CD4-positive, alpha-beta T cell treated with Interleukin-1 beta for 1 hour (primary cell): ENCODE measurements at places on chromosomes 12 and 14.

DNA sequence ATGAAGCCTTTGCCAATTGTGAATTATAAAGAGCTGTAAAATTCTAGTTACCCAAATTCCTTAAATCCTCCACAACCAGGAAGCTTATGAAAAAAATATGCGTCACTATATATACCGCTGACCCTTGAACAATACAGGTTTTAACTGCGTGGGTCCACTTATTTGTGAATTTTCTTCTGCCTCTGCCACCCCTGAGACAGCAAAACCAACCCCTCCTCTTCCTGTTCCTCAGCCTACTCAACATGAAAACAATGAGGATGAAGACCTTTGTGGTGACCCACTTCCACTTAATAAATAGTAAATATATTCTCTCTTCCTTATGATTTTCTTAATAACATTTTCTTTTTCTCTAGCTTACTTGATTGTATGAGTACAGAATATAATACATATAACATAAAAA is 42.2 kb downstream of the CMKLR1 start:
- no peak for DNase-seq

- no peak for DNase-seq
These were observed 61.7 kb downstream of the TC2N start for GRCh38 chr14:91805659-91806058.

GRCh38 chr12:109624467-109624866 is 50.9 kb downstream of the MVK start:
- DNase-seq, result no peak

DNA sequence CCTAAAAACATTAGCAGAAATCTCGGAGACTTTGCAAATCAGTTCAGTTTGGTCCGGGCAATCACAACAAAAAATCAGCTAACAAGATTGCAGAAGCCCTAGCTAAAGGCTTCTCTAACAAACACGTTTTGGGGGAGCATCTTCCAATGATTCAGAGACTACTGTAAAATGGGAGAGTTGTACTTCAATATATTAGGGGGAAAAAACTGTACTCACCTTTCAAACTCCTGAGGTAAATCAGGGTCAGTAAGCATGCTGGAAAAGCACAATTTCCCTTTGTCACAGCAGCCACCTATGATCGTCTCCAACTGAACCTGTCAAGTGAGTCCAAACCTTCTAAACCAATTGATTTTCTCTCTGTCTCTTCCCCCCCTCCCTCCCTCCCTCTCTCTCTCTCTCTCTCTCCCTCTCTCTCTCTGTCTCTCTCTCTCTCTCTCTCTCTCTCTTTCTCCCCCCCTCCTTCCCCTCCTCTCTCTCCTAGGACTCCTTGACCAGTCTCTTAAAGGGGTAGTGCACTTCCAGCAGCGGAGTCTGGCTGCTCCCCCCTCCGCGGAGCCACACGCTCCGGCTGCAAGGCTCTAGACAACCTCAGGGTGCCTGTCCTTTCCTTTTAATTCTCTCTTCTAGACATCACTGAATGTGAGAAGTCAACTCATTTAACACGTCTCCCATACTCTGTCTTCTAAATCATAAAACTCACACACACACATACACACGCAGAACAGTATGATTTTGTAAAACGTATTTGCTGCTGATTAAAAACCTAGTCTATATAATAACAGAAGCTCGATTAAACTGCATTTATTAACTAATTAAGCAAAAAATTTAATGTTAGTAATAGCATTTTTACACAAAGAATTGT is at the start of gene SOX5:
Gene SOX5, minus strand, starts transcription at position 323 of the 862 bp plus-strand sequence. Its CDS starts 69 bp downstream, at position 254.
- no peak for DNase-seq

- DNase-seq, result no peak
These were observed 185.1 kb upstream of the CDKN3 start for GRCh38 chr14:54211551-54212308.

DNA sequence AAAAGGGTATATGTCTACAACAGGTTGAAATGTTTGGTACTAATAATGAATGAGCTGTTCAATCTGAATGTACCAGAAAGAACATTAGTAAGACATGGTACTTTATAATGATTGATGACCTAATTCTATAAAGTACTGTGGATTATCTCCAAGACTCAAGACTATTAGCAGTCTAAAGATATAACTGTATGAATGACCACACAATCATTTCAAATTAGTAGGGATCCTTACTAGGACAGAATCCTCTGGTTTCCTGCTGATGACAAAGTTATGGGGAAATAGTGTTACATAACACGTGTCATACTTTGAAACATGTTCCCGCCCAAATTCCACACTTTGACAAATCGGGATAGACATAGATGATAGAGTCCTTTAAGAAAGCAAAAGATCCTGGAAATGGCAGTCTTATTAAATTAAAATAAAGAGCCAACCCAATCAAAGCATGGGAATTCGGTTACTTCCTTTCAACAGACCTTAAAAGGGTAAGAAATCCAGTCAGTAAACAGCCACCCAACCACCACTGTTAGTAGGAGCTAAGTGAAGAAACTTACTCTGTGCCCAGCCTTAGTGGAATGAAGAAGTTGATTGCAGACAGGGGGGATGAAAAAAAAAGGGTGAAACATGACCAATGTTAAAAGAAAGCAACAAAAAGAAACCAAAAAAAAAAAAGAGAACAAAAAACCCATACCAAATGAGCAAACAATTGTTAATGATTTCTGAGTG is 2.8 kb downstream of the VPS29 start:
- no peak for DNase-seq

GRCh38 chr12:93108985-93109384 is 179.9 kb upstream of the EEA1 start:
- no peak for DNase-seq

DNA sequence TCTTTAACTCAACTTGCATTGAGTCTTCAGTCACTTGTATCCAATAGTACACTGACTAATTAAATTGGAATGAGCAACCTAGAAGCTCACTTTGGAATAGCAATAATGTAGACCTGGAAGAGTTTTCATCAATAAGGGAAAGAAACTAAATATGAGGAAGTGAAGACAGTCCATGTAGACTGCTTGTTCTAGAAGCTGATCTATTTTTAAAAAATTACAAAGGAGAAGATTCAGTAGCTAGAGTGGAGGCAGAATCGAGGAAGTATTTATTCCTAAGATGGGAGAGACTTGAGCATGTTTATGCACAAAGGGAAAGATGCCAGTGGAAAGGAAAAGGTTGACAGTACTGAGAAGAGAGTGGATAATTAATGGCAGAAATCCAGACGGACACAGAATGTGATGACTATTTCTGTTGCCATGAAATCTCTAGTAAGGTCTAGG is 156.3 kb upstream of the PDE3A start:
- DNase-seq, result no peak

- peak; percentile 83 for DNase-seq
These were observed 13.9 kb downstream of the EVL start for GRCh38 chr14:100078997-100079725.

DNA sequence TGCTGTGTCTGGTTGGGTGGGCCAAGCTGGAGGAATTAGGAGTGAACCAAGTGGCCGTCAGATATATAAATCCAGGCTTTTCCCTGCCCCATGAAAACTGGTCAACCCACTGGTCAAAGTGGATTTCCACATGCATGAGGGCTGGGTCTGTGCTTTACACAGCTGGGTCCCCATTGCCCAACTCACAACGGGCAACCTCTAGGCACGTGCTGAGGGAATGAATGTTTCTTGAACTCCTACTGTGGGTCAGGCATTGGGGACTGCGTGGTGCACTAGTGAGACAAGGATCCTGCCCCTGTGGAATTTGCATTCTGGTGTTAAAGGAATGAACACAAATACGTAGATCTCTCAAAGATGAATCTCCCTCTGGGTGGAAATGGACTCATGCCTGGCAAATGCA is 7.5 kb upstream of the AACS start:
- no peak for DNase-seq

GRCh38 chr12:106960443-106960842 is 4.7 kb downstream of the TMEM263 start:
- no peak for DNase-seq

DNA sequence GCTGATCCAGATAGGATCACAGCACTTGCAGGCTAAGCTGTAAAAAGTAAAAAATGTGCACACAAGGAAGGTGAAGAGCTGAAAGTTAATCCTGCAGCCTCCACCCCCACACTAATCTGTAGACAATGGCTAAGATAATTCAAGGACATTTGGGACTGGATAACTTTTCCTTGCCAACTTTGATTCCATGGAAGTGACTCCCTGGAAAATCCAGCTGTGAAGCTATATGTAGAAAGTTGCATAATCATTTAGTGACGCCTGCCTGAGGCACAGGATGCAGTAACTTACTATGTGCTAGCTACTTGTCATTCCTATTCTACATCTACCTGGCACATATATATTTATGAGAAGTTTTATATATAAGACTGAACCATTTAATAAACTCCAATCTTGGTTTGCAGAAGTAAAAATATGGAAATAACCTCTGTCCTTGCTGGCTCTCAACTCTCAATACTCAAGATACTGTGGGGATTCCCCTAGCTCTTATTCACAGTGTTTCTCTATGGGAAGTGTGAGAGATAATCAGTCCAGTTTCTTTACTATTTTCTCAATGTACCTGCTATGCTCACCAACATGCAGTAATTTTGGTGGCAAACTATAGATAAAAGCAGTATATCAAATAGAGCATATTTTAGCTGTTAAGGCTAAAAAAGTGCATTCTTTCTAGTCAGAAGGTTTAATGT is 14.8 kb downstream of the LDHB start:
- DNase-seq, result no peak

- DNase-seq, result no peak
These were observed 13.2 kb upstream of the MAP4K5 start for GRCh38 chr14:50545618-50546017.

- no peak for DNase-seq
These were observed 23.0 kb upstream of the GPR132 start for GRCh38 chr14:105087963-105088811.

- DNase-seq, result no peak
These were observed 20.4 kb downstream of the TTC9 start for GRCh38 chr14:70662080-70662479.

- no peak for DNase-seq
These were observed 32.6 kb upstream of the AACS start for GRCh38 chr12:125032466-125033152.

- no peak for DNase-seq
These were observed 18.7 kb downstream of the CABP1 start for GRCh38 chr12:120659151-120659525.

GRCh38 chr14:67623114-67623513 is 3.4 kb downstream of the ARG2 start:
- DNase-seq, result no peak

GRCh38 chr14:42173206-42173605 is 566.5 kb downstream of the LRFN5 start:
- no peak for DNase-seq

DNA sequence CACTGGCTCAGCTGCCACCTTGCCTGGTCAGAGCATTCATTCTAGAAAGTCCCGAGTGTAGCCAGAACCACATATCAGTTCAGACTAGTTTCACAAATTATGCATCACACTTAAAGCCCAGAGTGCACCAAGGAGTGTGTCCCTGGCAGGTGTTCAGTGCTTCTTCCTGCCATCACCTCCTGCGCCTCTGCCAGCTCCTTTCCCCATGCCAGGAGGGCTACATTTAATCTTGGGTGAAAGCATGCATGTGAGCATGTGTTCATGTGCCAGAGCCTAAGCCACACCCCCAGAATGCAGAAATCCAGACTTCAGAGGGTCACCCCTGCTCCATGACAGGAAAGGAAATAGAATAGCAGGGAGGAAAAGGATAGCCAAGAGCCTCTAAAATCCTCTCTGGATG is 381.6 kb downstream of the DPF3 start:
- DNase-seq, result no peak

- DNase-seq, result no peak
These were observed 410.0 kb upstream of the CCDC196 start for GRCh38 chr14:66076176-66076575.

DNA sequence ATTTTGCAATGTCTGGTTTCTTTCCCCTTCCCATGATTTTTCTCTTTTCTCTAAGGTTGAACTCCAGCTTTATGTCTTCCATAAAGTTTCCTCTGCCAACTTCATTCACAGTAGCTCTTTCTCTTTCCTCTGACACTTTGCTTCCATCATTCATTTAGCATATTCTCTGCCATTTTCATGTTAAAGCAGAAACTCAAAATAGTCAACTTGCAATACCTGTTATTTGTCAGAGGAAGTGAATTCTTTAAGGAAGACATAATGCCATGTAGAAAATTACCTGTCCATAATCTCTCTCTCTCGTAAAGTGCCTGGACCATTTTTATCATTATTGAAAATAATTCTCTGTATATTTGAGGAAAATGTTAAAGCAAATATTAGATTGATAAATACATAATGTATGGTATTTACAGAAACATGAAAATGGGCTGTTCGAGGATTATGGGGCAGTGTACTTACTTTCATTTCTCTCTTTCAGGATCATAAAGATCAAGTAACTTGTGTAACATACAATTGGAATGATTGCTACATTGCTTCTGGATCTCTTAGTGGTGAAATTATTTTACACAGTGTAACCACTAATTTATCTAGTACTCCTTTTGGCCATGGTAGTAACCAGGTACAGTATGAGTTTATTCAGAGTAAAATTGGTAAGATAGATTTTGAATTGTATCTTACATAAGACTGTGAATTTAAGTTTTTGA is 12.6 kb downstream of the NEDD1 start:
- DNase-seq, result no peak

DNA sequence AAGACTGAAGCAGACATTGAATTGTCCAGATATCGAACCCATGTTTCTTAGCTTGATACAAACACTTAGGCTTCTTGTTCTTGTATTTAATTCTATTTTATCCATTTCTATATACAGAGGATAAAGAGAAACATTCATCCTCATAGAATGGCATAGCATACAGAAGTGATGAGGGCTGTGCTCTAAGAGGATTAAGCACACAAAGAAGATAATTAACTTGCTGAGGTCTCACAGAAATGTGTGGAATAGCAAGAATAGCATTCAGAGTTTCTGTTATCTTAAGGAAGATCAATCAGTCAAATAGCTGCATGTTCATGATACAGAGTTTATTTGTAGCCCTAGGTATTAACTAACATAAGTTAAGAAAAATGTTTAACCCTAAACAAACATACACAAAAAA is 27.3 kb upstream of the STRAP start:
- no peak for DNase-seq

GRCh38 chr12:104189915-104190555 is 25.5 kb upstream of the TXNRD1 start:
- no peak for DNase-seq

- no peak for DNase-seq
These were observed 4.0 kb downstream of the OR6J1 start for GRCh38 chr14:22640192-22640591.

GRCh38 chr12:47228802-47229201 is 149.0 kb upstream of the AMIGO2 start:
- no peak for DNase-seq

DNA sequence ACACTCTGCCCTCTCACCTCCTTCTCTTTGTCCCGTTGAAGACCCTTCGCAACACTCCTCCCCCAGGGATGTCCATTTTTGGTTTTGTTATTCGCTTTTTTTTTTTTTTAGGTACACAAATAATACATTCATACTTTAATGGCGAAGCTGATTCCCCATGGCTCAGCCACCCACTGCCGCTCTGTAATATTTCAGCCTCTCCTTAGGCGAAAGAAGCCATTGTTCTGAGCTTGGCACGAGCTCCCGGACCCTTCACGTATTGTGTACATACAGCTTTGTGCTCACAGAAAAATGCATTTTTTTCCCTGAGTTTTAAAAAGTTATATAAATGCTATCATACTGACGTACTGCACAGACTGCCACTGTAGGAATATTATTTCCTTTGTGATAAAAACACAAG is 115.0 kb downstream of the TMEM132C start:
- DNase-seq, result no peak

- no peak for DNase-seq
These were observed 32.7 kb downstream of the ANAPC7 start for GRCh38 chr12:110370732-110371231.
